ENCODE measurements at places on chromosomes 12 and 14.

- DNase-seq = no peak
Observed at GRCh38 chr12:103313894-103314293, 181.9 kb downstream of the C12orf42 start.

GRCh38 chr12:52175371-52176350 is 16.2 kb downstream of the KRT80 start:
- no peak for DNase-seq

DNA sequence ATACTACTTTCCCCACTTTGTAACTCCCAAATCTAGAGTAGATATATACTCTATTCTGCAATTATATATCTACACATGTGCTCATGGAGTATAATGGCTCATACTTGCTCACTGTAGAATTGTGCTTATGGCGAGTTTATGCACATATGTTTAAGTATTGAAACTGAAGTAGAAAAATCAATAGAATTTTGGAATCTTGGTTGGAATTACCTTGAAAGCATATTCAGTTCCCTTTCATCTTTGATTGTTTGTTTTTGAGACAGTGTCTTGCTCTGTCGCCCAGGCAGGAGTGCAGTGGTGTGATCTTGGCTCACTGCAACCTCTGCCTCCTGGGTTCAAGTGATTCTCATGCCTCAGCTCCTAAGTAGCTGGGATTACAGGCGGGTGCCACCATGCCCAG is 4.5 kb downstream of the KLRG1 start:
- DNase-seq = no peak

GRCh38 chr12:25992026-25992782 is 33.7 kb downstream of the RASSF8 start:
- DNase-seq = no peak

DNA sequence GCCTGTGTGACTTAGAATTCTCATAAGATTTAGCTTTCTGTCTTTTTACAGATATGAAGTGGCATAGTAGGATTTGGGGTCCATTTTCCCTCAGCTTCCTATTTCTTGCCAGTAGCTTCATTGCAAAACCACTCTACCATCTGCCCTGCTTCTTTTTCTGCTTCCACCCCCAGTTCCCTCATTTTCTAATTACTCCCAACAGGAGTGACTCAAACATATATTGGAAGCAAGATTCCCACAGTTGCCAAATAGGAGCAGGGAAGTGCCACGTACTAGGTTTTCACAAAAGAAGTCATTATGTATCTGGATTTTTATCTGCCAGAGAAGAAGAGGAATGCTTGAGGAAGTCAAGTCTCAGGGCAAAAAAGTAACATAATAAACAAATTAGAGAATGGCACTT is 64.1 kb downstream of the ANO4 start:
- DNase-seq = no peak

DNA sequence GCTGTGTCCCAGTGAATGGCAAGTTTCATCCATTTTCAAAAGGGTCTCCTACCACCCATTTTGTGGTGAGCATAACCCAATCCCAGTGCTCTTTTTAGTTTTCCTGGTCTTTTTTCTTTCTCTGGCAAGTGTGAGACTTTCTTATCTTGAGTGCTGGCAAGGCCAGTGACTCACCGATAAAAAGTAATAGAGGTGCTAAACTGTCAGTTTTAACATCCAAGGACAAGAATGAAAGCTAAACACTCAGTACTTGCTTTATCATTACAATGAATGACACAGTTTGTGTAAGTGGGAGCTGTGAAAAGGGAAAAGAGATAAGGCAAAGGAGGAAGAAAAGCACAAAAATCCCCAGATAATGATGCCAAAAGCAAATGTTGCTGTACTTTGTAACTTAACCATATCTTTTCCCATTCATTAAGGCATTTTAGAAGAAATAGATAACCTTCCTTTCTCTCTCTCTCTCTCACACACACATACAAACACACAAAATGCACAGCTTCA is 4.9 kb upstream of the LRIG3 start:
- DNase-seq = no peak

- DNase-seq = no peak
Observed at GRCh38 chr12:120332523-120332922, 4.9 kb upstream of the PLA2G1B start.

DNA sequence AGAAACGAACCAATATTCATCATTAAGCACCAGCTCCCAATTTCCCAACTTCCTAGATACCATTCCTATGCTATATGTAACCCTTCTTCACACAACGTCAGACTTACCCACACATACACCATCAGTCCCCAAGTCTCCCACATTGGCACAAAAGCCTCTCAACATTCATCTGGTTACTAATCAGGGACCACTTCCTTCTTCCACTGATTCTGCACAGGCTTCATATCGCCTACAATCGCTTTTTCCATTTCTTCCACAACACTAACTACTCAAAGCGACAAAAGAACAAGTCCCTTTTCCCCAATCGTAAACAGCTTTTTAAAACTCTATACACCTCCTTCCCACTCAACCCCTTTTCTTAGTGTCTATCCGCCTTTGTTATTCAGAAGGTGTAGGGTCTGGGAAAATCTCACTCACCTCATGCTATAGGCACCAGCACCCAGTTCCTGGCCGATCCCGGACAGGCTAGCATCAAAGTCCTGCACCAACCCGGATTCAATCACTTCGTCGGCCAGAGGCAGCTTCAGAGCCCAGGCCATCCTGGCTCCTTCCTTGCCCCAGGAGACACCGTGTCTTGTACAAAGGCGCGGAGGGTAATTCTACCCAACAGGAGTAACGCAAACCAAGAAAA is 936 bp downstream of the TFCP2 start:
- DNase-seq = no peak

- no peak for DNase-seq
Observed at GRCh38 chr12:13343375-13343774, 146.8 kb downstream of the EMP1 start.

DNA sequence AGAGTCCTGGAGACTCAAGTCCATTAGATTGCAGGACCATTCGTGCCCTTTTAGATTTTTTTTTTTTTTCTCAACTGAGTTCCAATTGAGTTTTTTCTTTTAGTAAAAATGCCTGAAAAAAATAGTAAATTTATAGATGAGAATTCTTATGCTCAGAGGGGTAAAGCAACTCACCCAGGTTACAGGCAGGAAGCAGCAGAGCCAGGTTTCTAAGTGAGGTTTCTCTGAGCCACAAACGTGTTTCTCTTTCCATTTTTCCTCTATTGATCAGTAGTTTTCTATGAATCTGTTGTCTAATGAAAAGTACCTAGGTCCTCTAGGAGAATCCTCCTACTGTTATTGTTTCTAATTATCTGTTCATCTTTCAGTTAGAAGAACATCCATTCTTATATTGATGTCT is 66.4 kb upstream of the C12orf71 start:
- DNase-seq = no peak
